Activated T-cell treated with anti-CD3 and anti-CD28 coated beads, Interleukin-2, amount 50 U/mL, for 72 hours (primary cell): ENCODE measurements at places on chromosomes 3 and 15. TPM values are rescaled to one million over a fixed set of nuclear protein-coding genes. Genes with fewer than 3 reads are reported as not detected.

Gene ARHGAP31
- 19.1 TPM for total RNA-seq

Gene SLC2A2
- not detected for total RNA-seq

Gene STRIT1
- total RNA-seq = not detected

Gene RHOV
- total RNA-seq = 0.23 TPM

Gene ROBO1
- 6.7 TPM for total RNA-seq

Gene ZMYND10
- total RNA-seq = 1.2 TPM

Gene SEMA4B
- total RNA-seq = 14.2 TPM

Gene SPSB4
- not detected for total RNA-seq

Gene KCNMB3
- total RNA-seq = 0.46 TPM

Gene ATP8B4
- 21.3 TPM for total RNA-seq

Gene COMMD4
- 50.6 TPM for total RNA-seq

Gene FAM107A
- total RNA-seq = not detected

- H3K36me3 ChIP-seq = no peaks in the 10 kb centered on the region
- peaks cover 18% of the 10 kb centered on the region for H3K4me1 ChIP-seq
- peaks cover 18% of the 10 kb centered on the region for H3K27me3 ChIP-seq
- no peak overlapping the region for H3K27ac ChIP-seq
These were observed 19.6 kb upstream of the RNU6-1 start for GRCh38 chr15:67859331-67859946.

GRCh38 chr3:68207327-68207726 lies 552.9 kb upstream of the SUCLG2 start:
- no peak overlapping the region for H3K27ac ChIP-seq
- H3K27me3 ChIP-seq = no peaks in the 10 kb centered on the region
- no peak for DNase-seq
- no peaks in the 10 kb centered on the region for H3K4me1 ChIP-seq
- peaks cover 4% of the 10 kb centered on the region for H3K36me3 ChIP-seq
- H3K4me3 ChIP-seq = no peak overlapping the region

GRCh38 chr3:21159543-21159906 lies 591.5 kb downstream of the ZNF385D start:
- no peaks in the 10 kb centered on the region for H3K36me3 ChIP-seq
- H3K4me1 ChIP-seq = no peaks in the 10 kb centered on the region
- no peak for DNase-seq
- H3K27ac ChIP-seq = no peak overlapping the region
- no peak overlapping the region for H3K4me3 ChIP-seq

DNA sequence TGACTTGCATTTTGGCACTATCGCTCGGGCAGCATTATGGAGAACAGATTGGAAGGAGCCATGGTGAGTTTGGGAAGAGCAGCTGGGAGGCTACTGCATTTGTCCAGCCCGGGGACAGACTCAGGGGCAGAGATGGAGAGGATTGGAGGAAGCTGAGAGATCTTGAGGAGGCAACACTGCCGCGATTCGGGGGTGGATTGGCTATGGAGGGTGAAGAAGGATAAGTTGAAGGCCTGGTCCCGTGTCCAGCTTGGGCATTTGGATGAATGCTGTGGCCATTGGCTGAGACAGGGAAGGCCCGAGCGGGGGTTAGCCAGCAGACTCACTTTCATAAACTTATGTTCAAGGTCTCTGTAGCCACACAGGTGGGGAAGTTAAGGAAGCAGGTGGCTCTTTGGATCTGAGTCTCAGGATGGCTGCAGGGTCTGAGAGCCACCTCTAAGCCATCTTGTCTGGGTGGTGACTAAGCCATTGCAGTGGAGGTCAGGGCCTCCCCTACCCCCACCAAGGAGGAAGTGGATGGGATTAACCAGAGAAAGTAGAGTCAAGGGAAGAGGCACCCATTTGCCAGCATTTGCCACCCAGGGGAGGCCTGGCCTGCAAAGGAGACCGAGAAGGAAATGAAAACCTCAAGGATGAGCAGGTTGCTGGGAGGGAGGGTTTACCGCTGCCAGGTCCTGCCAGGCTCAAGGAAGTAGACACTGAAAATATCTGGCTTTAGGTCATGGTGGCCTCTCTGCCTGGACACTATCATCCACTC lies 144.0 kb upstream of the TLE3 start:
- H3K4me1 ChIP-seq = peaks cover 53% of the 10 kb centered on the region
- DNase-seq = no peak
- peaks cover 48% of the 10 kb centered on the region for H3K27me3 ChIP-seq
- H3K27ac ChIP-seq = no peak overlapping the region
- H3K4me3 ChIP-seq = no peak overlapping the region

DNA sequence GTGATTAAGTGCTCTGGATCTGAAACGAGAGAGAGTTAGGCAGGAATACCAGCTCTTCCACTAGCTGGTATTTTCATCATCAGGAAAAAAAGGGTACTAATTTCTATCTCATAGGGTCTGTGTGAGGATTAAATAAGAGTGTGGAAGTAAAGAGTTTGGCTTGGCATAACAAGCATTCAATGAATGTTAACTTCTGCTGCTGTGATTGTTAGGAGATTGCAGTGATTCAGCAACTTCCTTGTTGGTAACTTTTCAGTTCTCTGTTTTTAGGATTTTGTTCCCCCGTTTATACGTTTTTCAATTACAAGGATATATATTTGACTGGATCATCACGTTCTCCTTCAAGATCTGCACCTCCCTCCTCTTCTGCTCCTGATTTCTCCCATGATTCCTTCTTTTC lies 65.9 kb upstream of the MYO5C start:
- no peaks in the 10 kb centered on the region for H3K27me3 ChIP-seq
- DNase-seq = no peak
- no peaks in the 10 kb centered on the region for H3K4me1 ChIP-seq
- H3K36me3 ChIP-seq = no peaks in the 10 kb centered on the region
- no peak overlapping the region for H3K27ac ChIP-seq

DNA sequence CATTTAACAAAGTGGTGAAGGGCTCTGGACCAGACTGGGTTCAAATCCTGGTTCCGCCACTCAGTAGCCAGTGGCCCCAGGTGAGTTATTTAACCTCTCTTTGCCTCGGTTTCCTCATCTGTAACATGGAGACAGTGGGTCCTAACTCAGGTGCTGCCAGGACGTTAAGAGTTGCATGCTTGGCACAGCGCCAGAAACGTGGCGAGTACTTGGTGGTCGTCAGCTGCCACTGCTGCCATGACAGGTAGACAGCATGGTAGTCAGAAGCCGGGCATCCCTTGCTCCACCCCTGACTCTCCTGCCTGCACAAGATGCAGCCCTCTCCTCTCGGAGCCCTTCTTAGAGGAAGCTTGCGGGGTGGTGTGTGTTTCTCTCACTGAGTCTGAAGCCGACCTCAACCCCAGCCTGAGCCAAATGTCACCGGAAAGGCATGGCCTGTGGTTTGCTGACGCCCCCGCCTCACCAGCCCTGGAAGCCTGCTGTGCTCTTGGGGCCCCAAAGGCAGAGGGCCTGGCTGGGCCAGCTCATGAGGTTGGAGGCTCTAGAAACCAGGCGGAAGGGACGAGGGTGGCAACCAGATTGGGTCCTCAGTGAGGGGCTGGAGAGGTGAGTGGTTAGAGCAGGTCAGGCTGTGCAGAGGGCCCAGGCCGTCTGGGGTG lies 160.8 kb upstream of the TLE3 start:
- H3K27ac ChIP-seq = no peak overlapping the region
- H3K27me3 ChIP-seq = peaks cover 16% of the 10 kb centered on the region
- DNase-seq = peak; percentile 87
- peak overlapping the region; percentile 50 for H3K4me3 ChIP-seq
- H3K36me3 ChIP-seq = no peaks in the 10 kb centered on the region

DNA sequence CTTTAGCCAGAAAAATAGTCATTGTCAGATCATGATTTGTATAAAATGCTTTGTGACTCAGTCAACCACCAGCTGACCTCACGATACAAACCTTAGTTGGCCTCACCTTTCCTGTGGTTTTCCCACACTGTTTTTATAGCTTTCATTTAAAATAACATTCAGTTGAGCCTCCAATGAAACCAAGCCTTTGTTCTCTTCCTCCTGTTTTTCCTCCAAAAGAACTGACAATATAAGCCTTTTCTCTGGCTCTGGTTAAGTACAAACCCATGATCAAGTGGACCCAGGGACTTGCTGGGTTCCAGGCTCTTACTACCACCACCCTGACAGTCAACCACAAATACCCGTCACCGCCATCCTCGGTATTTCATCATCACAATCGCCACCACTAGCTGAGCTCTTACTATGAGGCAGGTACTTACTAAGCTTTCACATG lies 81.7 kb downstream of the TAMM41 start:
- peaks cover 31% of the 10 kb centered on the region for H3K4me1 ChIP-seq
- H3K36me3 ChIP-seq = no peaks in the 10 kb centered on the region
- no peaks in the 10 kb centered on the region for H3K27me3 ChIP-seq
- peak overlapping the region; percentile 47 for H3K4me3 ChIP-seq
- DNase-seq = peak; percentile 79

DNA sequence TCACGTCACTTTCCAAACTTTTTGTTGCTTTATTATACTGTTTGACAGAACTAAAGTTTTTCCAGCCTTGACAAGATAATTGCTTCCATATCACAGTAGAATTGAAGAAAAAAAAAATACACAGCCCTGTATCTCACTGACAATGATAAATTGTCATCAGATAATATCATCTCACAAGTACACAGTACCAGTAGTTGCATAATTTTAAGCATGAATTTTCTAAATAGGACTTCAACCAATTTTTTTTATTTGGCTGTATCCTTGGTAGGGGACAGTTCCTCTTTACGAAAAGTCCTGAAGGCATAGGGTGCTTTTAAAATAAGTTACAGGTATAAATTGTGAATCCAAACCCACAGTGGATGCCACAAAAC lies 230.7 kb downstream of the ATP8B4 start:
- no peaks in the 10 kb centered on the region for H3K36me3 ChIP-seq
- no peak overlapping the region for H3K27ac ChIP-seq
- DNase-seq = no peak
- no peaks in the 10 kb centered on the region for H3K27me3 ChIP-seq

- H3K36me3 ChIP-seq = peaks cover 1% of the 10 kb centered on the region
- no peak for DNase-seq
- no peaks in the 10 kb centered on the region for H3K27me3 ChIP-seq
- H3K4me1 ChIP-seq = peaks cover 67% of the 10 kb centered on the region
- no peak overlapping the region for H3K27ac ChIP-seq
These were observed 112.0 kb downstream of the AKAP13 start for GRCh38 chr15:85492406-85492805.

DNA sequence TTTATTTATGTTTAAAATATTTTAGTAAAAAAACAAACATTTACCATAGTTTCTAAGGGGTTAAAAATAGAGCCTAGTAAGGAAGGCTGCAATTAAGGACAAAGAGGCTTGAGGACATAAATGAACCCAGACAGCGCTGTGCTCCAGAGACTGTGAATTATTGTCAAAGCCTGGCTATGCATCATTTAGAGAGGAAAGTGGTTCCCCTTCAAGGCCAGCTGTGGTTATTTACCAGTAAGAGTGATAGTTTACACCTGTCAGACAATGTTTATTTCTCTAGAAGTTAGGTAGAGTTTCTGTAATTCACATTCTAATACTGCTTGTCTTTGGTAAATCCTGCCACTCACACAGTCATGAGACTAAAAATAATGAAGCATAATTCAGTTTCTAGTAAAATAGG lies 32.4 kb upstream of the PIK3R4 start:
- no peak overlapping the region for H3K27ac ChIP-seq
- no peak overlapping the region for H3K4me3 ChIP-seq
- H3K27me3 ChIP-seq = peaks cover 4% of the 10 kb centered on the region
- no peak for DNase-seq
- no peaks in the 10 kb centered on the region for H3K4me1 ChIP-seq

GRCh38 chr3:140972833-140973232 lies 31.2 kb downstream of the SLC25A36 start:
- H3K36me3 ChIP-seq = peaks cover 17% of the 10 kb centered on the region
- no peaks in the 10 kb centered on the region for H3K27me3 ChIP-seq
- no peak for DNase-seq

GRCh38 chr15:56930669-56931313 lies 12.3 kb downstream of the TCF12 start:
- DNase-seq = no peak
- H3K27me3 ChIP-seq = no peaks in the 10 kb centered on the region
- H3K36me3 ChIP-seq = peaks cover 12% of the 10 kb centered on the region
- H3K27ac ChIP-seq = no peak overlapping the region
- H3K4me3 ChIP-seq = no peak overlapping the region

- peaks cover 17% of the 10 kb centered on the region for H3K27me3 ChIP-seq
- H3K27ac ChIP-seq = no peak overlapping the region
- DNase-seq = no peak
- no peaks in the 10 kb centered on the region for H3K4me1 ChIP-seq
These were observed 88.3 kb upstream of the ST8SIA2 start for GRCh38 chr15:92305343-92305742.

DNA sequence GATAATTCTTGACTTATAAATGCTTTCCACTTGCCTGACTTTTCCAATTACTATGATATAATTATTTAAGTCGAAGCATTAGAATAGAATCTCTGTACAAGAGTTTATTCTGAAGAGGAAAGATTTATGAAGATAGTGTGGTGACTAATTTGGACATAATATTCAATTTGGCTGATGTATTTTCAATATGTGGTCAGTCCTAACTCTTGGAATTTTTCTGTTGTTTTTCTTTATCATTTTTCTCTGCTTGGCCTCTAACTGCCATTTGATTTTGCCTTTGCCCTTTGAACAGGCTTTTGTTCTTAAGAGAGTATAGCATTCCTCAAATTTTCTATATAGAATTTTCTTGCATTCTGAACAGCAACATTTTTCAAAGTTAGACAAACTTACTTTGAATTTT lies 2.6 kb upstream of the MDFIC2 start:
- H3K4me1 ChIP-seq = no peaks in the 10 kb centered on the region
- DNase-seq = no peak
- no peaks in the 10 kb centered on the region for H3K27me3 ChIP-seq
- H3K36me3 ChIP-seq = no peaks in the 10 kb centered on the region
- H3K27ac ChIP-seq = no peak overlapping the region

DNA sequence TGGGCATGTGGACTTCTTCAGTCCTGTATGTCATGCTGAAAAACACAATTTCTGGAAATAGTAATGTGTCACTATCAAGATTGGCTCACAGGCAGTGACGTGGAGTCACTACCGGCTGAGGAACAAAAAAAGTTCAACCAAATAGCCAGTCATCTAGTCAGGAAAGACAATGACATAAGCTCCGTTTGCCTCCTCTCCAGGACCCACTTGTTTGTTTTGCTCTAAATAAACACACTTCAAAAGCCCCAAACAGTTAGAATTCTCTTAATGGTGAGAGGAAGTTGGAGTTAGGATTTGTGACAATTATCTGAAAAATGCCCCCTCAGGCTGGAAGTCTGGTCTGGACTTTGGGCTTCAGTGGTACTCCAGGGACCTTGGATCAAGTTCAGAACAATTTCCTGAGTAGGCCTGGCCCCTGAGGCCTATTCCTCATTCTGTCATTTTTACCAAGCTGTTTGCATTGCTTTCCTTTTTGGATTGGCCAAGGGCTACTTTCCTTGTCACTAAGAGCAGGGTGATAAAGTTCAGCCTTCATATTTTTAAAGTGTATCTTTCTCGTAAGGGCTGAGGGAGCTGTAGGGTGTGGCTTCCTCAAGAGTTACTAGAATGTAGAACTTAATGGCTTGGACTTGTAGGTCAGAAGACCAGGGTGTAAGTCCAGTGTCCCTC lies 98.9 kb downstream of the EOMES start:
- H3K27me3 ChIP-seq = no peaks in the 10 kb centered on the region
- H3K27ac ChIP-seq = no peak overlapping the region
- no peak overlapping the region for H3K4me3 ChIP-seq
- peaks cover 8% of the 10 kb centered on the region for H3K4me1 ChIP-seq

GRCh38 chr3:39294446-39295183 lies 14.8 kb upstream of the CX3CR1 start:
- H3K27ac ChIP-seq = peak overlapping the region; percentile 35
- DNase-seq = no peak

GRCh38 chr3:53554559-53555067 lies 60.2 kb downstream of the CACNA1D start:
- H3K4me3 ChIP-seq = peak overlapping the region; percentile 54
- no peak for DNase-seq
- peaks cover 25% of the 10 kb centered on the region for H3K27me3 ChIP-seq

GRCh38 chr3:160950542-160950941 lies 154.6 kb downstream of the B3GALNT1 start:
- no peaks in the 10 kb centered on the region for H3K36me3 ChIP-seq
- peaks cover 26% of the 10 kb centered on the region for H3K27me3 ChIP-seq
- no peak for DNase-seq
- no peak overlapping the region for H3K27ac ChIP-seq
